SK-N-SH (cell line): ENCODE measurements at places on chromosomes 1 and 21. TPM values are rescaled to one million over a fixed set of nuclear protein-coding genes. Genes with fewer than 3 reads are reported as not detected.

DNA sequence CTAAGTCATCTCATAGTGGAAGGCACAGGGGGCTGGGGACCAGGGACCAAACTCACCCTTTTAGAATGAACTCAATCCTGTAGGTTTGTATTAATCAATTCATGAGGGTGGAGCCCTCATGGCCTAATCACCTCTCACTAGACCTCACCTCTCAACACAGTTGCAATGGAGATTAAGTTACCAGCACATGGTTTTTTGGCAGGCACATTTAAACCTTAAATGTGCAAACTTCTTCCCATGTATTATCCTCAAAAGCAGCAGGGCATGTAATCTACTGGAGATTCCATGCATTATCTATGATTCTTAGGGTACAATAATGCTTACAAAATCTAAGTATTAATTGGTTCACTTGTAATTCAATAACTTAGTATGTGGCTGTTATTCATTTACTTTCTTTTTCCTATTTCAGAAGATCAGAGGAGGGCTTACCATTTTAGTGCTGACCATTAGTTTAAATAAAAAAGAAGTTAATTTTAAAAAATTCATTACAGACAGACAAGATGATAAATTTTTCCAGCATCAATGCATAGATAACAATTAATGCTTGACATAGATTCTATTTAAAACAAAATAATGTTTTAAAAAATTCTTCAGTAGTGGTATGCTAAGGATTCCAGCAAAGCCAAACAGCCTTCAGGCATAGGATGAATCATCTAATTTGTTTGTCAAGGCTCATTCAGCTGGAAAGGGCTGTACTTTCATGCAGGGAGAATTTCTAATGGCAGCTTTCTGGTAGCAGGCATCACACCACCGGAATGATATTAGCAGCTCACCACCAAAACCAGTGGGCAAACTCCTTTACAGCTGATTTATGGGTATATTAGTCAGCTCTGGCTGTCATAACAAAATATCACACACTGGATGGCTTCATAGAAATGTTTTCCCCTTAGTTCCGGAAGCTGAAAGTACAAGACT lies 124.6 kb upstream of the ZNF648 start:
- H3K36me3 ChIP-seq: no peaks in the 10 kb centered on the region
- H3K27ac ChIP-seq: no peak overlapping the region
- no peaks in the 10 kb centered on the region for H3K4me1 ChIP-seq
- H3K4me3 ChIP-seq: no peak overlapping the region

- peaks cover 28% of the 10 kb centered on the region; the same call in 1 of the 2 replicates for H3K4me1 ChIP-seq
- peak; percentile 88 for DNase-seq
- H3K4me3 ChIP-seq: no peak overlapping the region
- H3K27ac ChIP-seq: no peak overlapping the region
- no peaks in the 10 kb centered on the region for H3K27me3 ChIP-seq
Measured at GRCh38 chr1:155091071-155092051, 12.7 kb downstream of the EFNA3 start.

DNA sequence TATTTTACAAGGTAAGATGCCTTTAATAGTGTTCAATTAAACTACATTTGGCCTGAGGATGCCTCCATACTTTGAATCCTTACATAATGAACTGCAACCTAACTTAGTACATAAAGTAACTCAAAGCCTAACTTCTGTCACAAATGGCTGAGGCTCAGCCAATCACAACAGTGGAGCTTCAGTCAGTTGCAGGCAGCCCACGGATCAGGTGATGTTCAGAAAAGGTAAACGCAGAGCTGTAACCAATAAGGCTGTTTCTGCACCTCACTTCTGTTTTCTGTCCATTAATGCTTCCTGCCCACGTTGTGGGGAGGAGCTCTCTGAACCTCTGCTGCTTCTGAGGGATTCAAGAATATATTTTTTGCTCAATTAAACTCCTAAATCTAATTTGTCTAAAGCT lies 94.8 kb upstream of the KIAA0040 start:
- H3K36me3 ChIP-seq: no peaks in the 10 kb centered on the region
- H3K4me3 ChIP-seq: no peak overlapping the region
- no peak for DNase-seq
- H3K27ac ChIP-seq: no peak overlapping the region

GRCh38 chr1:26468911-26469310 lies 3.3 kb upstream of the HMGN2 start:
- H3K27ac ChIP-seq: no peak overlapping the region
- H3K4me3 ChIP-seq: no peak overlapping the region
- DNase-seq: no peak
- no peaks in the 10 kb centered on the region for H3K27me3 ChIP-seq

GRCh38 chr1:22955146-22955545 lies 17.5 kb downstream of the LACTBL1 start:
- H3K27ac ChIP-seq: no peak overlapping the region
- no peak for DNase-seq
- H3K36me3 ChIP-seq: no peaks in the 10 kb centered on the region
- H3K4me1 ChIP-seq: no peaks in the 10 kb centered on the region; the same call in 1 of the 2 replicates

Gene SYPL2
- polyA plus RNA-seq: 0.03 and 0.05 TPM in 2 replicates

Gene TRIM33
- polyA plus RNA-seq: 6.3 and 9.1 TPM in 2 replicates

Gene TTC24
- not detected in 2 replicates for polyA plus RNA-seq

Gene LDLRAD1
- polyA plus RNA-seq: not detected in 2 replicates
